Central memory CD8-positive, alpha-beta T cell (primary cell): ENCODE measurements at places on chromosomes 7 and 10.

DNA sequence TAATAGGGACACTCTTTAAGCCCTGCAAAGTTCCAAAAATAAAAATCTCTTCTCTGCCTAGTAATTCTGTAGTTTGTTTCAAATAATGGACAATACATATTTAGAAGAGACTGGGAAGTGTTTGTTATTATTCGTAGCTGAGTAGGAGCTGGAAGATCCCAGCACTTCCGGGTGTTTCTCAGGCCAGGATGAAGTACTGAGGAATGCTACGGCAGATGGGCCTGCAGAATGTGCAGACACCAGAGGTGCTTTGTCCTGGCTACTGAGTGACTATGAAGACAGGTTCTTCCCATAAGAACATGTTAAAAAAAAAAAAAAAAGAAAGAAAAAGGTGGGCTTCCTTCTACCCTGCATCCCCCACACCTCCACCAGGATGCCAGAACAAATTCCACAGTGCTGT, 36.1 kb downstream of the ETV1 start:
- DNase-seq = no peak

DNA sequence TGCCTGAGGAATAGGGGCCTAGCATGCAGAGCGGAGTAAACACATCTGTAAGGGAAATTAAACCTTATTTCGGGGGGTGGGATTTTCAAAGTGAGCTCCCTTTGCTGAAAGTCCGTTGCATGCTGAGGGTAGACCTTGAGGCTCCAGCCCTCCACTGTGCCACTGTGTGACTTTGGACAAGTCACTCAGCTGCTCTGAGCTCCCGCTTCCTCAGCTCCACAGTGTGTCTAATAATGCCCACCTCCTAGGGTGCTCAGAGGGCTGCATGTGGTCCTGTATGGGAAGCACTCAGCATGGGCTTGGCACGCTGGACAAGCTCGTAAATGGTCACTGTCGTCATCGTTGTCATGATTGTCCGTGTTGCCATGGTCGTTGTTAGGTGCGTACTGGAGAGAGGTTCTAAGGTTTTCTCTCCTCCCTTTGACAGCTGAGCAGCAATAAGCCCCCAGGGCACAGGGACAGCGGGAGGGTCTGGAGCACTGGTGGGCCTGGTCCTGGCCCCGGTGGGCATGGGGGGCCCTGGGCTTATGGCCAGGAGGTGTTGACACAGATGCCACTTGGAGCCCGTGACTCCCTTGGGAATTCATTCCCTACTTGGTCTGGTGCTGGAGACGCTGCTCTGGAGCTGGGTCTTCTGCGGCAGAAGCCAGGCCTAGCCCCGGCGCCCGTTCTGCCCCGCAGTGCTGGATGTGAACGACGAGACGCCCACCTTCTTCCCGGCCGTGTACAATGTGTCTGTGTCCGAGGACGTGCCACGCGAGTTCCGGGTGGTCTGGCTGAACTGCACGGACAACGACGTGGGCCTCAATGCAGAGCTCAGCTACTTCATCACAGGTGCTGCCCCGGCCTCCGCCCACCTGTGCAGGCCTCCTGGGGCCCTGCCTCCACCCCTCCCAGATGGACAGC, 13.1 kb downstream of the C10orf105 start:
- no peak for DNase-seq

GRCh38 chr7:51111241-51111940, 205.2 kb downstream of the COBL start:
- no peak for DNase-seq

DNA sequence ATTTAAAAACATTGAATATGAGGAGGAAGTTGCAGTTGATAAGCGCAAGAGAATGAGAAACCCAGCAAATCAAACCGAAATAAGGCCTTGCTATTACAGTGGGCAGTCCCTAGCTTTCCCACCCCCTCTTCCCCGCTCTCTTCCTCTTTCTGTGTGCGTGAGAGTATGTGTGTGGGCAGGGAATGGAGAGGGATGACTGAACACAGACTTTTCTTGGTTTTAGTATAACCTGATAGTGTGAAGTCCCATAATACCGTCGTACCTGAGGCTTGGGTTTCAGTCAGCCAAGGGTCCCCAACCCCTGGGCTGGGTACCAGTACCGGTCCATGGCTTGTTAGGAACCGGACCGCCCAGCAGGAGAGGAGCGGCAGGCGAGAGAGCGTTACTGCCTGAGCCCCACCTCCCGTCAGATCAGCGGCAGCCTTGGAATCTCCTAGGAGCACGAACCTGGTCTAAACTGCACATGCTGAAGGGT, 255.3 kb downstream of the CELF2 start:
- no peak for DNase-seq

- DNase-seq = no peak
These were observed 110.4 kb downstream of the RNF216 start for GRCh38 chr7:5671046-5671445.

DNA sequence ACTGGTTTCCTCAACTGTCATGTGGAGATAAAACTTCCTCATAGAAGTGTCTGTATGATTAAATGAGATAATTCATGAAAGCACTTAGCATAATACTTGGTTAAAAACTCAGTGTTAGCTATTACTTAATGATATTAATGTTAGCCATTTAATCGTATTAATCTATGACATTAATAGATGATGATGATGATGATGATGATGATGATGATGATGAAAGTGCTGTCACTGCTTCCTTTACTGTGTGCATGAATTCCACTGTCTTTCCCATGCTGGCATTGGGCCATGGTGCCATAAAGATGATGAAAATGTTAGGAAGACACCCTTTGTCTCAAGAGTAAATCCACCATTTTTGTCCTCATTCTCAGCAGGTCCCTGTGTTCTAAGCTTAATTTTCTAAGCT, 75.8 kb downstream of the VPS50 start:
- no peak for DNase-seq

DNA sequence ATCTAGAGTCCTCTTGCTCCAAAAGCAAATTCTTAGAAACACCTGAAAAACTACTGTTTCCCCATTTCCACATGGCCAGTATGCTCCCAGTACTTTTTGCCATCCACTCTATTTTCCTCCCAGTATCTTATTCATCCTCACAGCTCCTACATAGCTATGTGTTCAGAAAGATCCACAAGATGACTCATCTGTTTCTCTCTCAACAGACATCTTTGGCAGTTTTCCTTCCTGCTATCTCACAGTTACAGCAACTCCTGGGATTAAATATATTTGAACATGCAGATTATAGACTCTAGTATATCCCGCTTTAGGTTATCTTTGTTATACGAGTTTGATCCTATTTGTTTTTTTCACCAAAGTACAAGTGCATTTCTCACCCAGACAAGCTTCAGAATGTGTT, 675.6 kb upstream of the POT1 start:
- no peak for DNase-seq

- DNase-seq = no peak
These were observed 15.0 kb upstream of the COMMD3 start for GRCh38 chr10:22301193-22301592.

GRCh38 chr10:1390200-1390599, 334.0 kb downstream of the WDR37 start:
- DNase-seq = no peak

- no peak for DNase-seq
These were observed 13.1 kb downstream of the BMS1 start for GRCh38 chr10:42795701-42796100.

DNA sequence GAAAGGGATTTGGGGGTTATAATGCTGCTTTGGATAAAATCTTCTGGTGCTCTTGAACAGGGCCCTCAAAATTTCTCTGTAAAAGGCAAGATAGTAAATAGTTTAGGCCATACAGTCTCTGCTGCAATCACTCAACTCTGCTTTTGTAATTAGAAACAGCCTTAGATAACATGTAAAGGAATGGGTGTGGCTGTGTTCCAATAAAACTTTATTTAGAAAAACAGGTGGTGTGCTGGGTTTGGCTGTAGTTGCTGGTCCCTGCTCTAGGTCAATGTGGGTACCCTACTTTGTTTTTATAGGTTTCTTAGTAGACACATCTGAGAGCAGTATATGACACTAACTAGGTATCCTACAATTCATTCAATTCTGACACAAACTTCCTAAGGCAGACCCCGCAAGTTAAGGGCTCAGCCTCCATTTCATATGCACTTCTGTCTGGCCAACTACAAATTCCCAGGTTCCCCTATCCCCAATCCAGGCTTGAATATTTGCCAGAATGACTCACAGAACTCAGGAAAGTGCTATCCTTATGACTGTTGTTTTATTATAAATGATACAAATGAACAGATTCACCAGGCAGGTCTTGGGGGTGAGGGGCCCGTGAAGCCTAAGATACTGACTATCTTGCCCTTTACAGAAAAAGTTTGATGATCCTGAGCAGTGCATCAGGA, 349.9 kb downstream of the RPS24 start:
- DNase-seq = no peak

DNA sequence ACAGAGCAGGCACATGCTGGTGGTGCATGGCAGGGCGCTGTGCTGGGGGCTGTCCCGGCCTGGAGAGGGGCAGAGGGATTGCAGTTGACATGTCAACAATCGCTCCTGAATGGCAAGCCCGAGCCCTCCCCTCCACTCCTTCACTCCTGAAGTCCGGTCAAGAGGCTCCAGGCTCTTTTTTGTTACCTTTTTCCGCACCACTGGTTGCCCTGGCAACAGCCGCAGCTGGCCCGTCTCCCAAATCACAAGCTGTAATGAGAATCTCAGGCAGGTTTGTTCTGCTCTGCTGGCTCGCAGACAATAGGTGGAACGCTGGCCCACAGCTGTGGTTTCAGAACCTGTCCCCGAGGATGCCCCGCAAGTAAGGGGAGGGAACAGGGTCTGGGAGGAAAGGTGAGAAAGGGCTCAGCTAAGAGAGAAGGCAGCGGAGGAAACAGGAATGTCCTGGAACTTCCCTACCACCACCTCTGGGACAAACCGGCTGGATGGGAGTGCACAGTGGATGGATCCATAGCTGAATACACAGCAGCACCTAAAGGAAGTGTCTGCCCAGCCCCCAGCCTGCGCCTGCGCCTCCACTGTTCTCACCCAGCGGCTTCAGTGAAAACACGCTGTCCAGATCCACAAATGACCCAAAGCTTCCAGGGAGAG, 58.9 kb downstream of the CALML3 start:
- DNase-seq = no peak

GRCh38 chr7:134396031-134396430, 62.9 kb downstream of the AKR1B1 start:
- no peak for DNase-seq

- DNase-seq = no peak
These were observed 542.3 kb upstream of the NRP1 start for GRCh38 chr10:33876584-33877400.

GRCh38 chr10:21732067-21732772, 198.2 kb downstream of the MLLT10 start:
- DNase-seq = no peak

DNA sequence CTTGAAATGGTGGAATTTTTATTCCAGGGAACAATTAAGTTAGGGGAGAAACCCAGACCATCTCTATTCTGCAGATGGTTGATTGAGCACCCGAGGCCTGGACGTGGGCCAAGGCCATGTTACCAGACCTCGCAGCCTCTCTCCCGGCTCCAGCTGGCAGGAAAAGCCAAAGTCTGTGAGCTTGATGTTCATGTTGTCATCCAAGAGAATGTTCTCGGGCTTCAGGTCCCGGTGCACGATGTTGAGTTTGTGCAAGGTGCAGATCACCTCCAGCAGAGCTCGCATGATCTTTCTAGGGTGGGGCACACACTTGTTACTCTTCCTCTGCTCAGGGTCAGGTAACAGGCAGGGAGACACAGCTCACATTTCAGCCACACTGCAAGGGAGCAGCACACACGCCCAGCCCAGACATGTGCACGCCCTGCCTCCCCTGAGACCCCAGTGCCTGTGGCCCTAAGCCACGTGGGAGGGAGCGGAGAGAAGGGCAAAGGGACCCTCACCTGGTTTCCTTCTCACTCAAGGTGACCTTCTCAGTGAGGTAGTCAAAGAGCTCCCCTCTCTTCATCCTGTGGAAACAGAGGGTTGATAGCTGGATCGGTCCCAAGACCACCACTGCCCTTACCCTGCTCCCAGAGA, 9.5 kb downstream of the PHKG1 start:
- no peak for DNase-seq

DNA sequence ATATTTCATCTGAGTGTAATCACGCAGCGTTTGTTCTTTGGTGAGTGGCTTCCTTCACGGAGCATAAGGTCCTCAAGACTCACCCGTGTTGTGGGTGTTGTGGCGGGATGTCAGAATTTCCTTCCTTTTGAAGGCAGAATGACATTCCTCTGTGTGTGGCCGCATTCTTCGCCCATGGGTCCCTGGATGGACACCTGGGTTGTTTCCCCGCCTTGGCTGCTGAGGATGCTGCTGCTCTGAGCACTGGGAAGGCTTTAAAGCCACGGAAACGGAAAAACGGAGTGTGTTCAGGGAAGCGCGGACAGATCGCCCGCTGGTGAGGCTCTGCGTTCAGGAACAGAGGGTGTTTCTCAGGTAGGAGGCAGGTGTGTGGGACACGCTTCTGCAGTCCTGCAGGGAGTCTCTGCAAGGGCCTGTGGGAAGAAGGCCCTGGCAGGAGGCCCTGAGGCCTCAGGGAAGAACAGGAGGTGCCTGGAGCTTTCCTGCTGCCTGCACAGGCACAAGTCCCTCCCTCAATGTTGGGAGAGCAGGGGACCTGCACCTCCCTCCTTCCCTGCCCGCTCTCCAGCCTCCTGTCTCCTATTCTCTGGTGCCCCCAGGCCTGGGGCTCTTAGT, 35.7 kb upstream of the SHH start:
- no peak for DNase-seq

DNA sequence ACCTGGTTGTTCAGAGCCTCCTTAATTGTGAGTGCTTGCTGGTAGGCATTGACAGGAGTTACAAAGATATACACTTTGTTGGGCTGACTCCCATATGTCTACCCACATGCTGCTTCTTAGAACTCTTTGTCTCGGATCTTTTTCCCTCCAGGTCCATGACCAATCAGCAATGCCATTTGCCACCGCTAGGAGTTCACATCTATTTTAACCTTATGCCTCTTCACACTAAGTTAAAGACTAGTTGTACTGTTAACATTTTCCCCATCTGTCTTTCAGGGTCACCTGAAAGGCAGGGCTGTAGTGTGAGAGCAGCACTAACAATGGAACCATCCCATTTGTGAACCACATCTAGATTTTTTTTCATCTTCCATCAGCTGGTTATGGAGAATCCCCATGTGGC, 226.7 kb upstream of the NPY start:
- no peak for DNase-seq

DNA sequence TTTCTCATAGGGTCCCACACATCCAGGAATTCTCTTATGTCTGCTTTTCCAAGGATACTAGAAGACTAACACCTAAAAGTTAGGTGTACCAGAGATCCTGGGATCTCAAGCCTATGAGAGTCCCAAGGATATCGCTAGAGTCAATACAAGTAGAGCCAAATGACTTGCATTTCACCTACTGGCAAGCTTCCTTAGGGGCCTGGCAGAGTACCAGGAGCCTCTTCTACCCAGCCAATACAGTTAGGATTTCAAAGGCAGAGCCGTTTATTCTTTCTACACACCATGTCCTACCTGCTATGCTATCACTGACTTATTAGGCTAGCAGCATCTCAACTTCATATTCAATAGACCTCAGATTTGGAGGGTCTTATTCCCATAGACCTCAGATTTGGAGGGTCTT, 53.5 kb upstream of the UNC5B start:
- DNase-seq = no peak

GRCh38 chr7:22146961-22147512, 201.3 kb upstream of the CDCA7L start:
- DNase-seq = no peak
